SJSA1 (cell line): ENCODE measurements at places on chromosomes 11 and 22.

DNA sequence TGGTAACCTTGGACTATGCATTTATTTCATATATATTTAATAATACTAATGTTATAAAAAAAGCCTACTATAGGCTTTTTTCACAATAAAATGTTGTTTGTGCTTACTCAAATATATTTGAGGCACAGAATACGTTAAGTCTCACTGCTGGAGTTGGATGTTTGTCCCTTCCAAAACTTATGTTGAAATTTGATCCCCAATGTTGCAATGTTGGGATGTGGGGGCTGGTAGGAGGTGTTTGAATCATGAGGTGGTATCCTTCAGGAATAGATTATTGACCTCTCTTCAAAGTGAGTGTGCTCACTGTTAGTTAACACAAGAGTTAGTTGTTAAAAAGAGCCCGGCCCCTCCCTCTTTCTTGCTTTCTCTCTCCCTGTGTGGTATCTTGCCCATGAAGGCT lies 1295.9 kb downstream of the JRKL start:
- H3K27ac ChIP-seq: no peak overlapping the region
- DNase-seq: no peak
- no peak overlapping the region for H3K4me3 ChIP-seq
- no peaks in the 10 kb centered on the region for H3K36me3 ChIP-seq

- H3K4me1 ChIP-seq: no peaks in the 10 kb centered on the region
- no peak for DNase-seq
- H3K36me3 ChIP-seq: no peaks in the 10 kb centered on the region
- no peak overlapping the region for H3K27ac ChIP-seq
- no peak overlapping the region for H3K4me3 ChIP-seq
Measured at GRCh38 chr11:42555190-42555589, 756.6 kb upstream of the API5 start.

DNA sequence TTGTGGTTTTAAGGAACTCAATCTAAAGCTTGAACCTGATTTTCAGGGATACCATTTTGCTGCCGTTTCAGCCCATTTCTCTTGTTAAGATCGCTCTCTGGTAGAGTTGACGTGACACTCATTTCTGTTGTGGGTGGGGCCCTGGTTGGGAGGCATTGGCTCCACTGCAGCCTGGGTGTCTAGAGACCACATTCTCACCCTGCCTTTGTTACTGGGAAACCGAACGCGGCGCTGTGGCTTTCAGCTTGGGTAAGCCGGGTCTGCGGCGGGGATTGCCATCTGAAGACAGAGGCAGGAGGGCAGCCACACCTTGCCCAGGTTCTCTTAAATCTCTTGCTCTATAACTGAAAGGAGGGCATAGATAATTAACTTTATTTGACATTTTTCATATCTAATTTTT lies 3.2 kb downstream of the EHF start:
- H3K36me3 ChIP-seq: no peaks in the 10 kb centered on the region
- no peak overlapping the region for H3K4me3 ChIP-seq
- H3K27ac ChIP-seq: no peak overlapping the region
- no peaks in the 10 kb centered on the region for H3K27me3 ChIP-seq
- DNase-seq: no peak

DNA sequence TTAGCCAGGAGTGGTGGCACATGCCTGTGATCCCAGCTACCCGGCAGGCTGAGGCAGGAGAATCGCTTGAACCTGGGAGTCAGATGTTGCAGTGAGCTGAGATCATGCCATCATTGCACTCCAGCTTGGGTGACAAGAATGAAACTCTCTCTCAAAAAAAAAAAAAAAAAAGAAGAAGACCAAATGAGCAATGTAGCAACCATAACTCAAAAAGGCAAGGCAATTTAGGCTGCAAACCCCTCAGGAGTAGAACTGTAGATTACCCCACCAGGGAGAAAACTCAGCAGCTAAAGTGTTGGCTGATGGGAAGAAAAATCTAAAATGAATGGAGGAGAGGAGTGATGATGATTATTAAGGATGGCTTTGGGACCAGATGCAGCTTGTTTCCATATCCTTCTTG lies 256.7 kb upstream of the UBASH3B start:
- no peaks in the 10 kb centered on the region for H3K27me3 ChIP-seq
- no peak for DNase-seq
- H3K27ac ChIP-seq: no peak overlapping the region
- H3K4me3 ChIP-seq: no peak overlapping the region

DNA sequence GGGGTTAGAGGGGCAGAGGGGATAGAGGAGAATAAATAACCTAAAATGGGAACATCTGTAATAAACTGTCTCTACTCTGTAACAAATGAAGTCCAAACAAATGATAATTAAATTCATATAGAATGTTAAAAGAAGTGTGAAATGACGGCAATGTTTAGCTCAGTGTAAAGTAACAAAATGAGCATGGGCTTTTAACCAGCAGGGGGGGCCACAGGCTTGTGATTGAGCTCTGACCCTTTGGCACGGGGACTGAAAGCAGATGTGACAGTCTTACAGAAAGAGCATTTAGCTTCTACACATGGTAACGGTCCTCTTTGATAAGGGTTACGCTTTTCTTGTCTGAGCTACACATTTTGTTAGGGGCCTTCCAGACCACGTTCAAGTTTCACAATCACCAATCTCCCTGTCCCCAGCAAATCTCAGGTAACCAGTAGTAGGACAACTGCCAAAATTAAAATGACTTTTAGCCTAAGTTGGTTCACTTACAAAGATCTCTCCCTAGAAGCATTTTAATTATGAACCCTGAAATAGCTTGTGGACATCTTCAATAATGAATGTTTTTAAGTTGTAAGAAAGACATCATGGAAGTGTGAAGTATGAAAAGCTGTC lies 262.5 kb downstream of the DCDC1 start:
- H3K27ac ChIP-seq: no peak overlapping the region
- H3K27me3 ChIP-seq: 0 out of 2 replicates have a peak, but pooled peaks cover 3% of the 10 kb centered on the region
- peak; percentile 4 for DNase-seq
- H3K4me3 ChIP-seq: no peak overlapping the region
- no peaks in the 10 kb centered on the region for H3K4me1 ChIP-seq

DNA sequence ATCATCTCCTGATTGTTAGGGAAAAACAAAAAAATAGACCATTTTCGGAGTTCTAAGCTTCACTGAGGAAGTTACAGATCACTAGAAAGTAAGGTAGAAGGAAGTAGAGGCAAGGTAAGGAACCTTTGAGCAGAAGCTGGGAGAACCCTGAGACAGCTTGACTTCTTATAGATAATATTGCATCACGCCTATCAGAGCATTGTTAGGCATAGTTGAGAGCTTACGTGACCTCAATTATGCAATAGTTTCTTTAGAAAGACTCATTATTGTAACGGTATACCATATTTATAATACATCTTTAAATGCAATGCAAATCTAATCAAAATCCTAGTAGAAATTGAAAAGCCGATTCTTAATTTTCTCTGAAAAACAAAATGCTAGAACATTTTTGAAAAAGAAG lies 4.9 kb downstream of the TBRG1 start:
- no peak overlapping the region for H3K4me3 ChIP-seq
- no peak overlapping the region for H3K27ac ChIP-seq
- DNase-seq: no peak
- no peaks in the 10 kb centered on the region for H3K4me1 ChIP-seq

DNA sequence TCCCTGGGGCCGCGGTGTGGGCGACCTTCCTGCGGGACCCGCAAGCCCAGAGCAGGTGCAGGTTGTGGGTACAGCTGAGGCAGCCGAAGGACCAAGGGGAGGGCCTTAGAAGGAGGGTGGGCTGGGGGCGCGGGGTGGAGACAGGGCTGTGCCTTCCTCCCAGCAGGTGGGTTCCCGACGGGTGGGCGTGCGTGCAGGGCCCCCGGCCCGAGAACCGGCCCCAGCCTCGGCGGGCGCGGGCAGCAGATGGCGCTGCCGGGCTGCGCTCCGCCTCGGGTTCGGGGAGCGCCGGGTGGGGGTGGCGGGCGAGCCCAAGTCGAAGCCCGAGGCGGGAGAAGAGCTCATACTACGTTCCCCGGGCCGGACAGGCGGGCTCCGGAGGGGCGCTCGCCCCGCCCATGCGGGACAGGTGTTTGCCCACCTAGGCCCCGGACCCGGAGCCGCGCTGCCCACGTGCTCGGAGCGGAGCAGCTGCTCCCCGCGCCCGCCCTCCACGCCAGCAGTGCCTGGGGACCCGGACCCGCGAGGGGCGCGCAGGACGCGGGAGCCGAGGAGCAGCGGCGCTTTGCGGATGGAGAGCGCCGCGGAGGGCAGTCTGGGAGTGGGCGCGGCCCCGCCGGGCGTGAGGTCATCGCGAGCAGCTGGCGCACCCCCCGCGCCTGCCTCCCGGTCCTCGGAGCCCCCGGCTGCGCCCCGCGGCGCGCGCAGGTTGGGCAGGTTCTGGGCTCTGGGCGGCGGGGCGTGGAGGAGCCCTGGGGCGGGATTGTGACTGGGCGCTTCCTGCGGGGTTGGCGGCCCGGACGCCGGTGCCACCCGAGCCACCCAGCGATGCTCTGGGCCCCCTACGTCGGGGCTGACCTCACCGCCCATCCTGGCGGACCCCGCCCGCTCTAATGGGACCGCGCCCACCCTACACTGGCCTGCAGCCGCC lies 25.3 kb downstream of the DUSP8 start:
- DNase-seq: no peak
- H3K27me3 ChIP-seq: peaks cover 18% of the 10 kb centered on the region
- H3K4me1 ChIP-seq: peaks cover 6% of the 10 kb centered on the region
- H3K4me3 ChIP-seq: no peak overlapping the region

GRCh38 chr11:46393759-46394158 lies 2.2 kb upstream of the CHRM4 start:
- H3K27ac ChIP-seq: no peak overlapping the region
- no peaks in the 10 kb centered on the region; the same call in 1 of the 2 replicates for H3K36me3 ChIP-seq
- peaks cover 39% of the 10 kb centered on the region for H3K4me1 ChIP-seq
- H3K4me3 ChIP-seq: no peak overlapping the region
- peaks cover 25% of the 10 kb centered on the region for H3K27me3 ChIP-seq

DNA sequence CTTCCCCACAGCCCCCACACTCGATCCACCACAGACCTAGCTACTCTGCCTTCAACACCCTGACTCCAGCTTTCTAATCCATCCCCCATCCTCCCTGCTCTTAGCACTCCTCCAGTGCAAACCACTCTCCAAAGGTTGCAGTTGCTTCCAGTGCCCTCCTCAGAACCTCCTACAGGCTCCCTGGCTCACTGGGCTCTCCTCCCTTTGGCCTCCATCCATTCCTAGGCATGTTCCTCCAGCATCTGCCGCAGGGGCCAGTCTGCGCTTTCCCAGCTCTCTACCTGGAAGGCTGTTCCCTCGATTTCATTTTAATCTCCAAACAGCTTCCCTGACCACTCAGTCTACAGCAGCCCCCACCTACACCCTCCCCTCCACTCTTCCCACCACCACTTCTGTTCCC lies 133.8 kb downstream of the SPATA19 start:
- no peak overlapping the region for H3K27ac ChIP-seq
- H3K4me3 ChIP-seq: no peak overlapping the region
- no peaks in the 10 kb centered on the region for H3K36me3 ChIP-seq
- no peaks in the 10 kb centered on the region for H3K4me1 ChIP-seq
- H3K27me3 ChIP-seq: no peaks in the 10 kb centered on the region

- no peaks in the 10 kb centered on the region for H3K36me3 ChIP-seq
- DNase-seq: no peak
- no peak overlapping the region for H3K27ac ChIP-seq
Measured at GRCh38 chr22:26033071-26033470, 136.2 kb upstream of the SEZ6L start.
